Activated effector memory CD4-positive, alpha-beta T cell treated with Interleukin-2 at 50 U/mL for 16 hours (primary cell): ENCODE measurements at places on chromosomes 1 and 21.

- no peak for DNase-seq
These were observed 10.4 kb upstream of the KLF17 start for GRCh38 chr1:44108241-44108640.

- no peak for DNase-seq
These were observed 15.7 kb downstream of the TM2D1 start for GRCh38 chr1:61708953-61709907.

GRCh38 chr1:235697508-235697907, 47.9 kb upstream of the GNG4 start:
- DNase-seq: no peak

DNA sequence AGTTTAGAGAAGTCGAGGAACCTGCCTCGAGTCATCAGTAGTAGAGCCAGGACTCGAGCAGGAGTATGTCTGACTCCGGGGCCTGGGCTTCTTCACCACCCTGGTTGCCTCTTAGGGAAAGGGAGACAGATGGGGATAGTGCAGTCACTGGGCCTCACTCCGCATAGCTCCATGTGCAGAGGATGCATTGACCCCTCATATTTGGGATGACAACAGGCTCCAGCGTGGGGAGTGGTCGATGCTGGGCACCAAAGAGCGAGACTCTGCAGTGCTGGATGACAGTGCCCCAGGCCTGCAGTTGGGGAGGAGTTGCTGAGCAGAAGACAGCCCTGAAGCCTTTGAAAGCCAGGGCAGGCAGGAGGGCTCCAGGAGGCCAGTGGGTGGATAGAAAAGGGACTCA, 20.8 kb upstream of the TENT5C start:
- DNase-seq: no peak

DNA sequence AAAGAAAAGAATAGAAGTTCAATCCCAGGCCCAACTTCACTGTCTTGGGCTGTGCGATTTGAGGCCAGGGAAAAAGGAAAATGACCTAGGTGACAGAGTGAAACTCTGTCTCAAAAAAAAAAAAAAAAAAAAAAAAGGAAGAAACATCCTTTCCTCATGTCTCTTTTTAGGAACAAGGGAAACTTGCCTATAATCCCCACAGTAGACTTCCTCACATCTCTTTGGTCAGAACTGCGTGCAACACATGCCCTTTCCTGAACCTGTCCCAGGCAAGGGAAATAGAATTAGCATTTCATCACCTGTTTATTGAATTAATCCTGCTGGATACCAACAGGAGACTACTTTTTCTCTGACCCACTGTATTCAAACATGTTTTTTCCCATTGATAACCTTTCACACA, 2.3 kb downstream of the DCST1 start:
- no peak for DNase-seq

- no peak for DNase-seq
These were observed 50.8 kb upstream of the ATP5PO start for GRCh38 chr21:33966324-33966949.

DNA sequence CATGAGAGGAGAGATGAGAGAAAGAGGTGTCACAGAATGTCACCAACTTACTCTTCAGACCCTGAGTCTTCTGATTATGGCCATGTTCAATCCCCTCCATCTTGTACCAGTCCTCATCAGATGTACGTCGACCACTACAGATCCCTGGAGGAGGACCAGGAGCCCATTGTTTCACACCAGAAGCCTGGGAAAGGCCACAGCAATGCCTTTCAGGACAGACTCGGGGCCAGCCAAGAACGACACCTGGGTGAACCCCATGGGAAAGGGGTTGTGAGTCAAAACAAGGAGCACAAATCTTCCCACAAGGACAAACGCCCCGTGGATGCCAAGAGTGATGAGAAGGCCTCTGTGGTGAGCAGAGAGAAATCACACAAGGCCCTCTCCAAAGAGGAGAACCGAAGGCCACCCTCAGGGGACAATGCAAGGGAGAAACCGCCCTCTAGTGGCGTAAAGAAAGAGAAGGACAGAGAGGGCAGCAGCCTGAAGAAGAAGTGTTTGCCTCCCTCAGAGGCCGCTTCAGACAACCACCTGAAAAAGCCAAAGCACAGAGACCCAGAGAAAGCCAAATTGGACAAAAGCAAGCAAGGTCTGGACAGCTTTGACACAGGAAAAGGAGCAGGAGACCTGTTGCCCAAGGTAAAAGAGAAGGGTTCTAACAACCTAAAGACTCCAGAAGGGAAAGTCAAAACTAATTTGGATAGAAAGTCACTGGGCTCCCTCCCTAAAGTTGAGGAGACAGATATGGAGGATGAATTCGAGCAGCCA, 8.0 kb downstream of the ELOA start:
- no peak for DNase-seq

GRCh38 chr1:154957091-154957657, 1.3 kb upstream of the PBXIP1 start:
- no peak for DNase-seq

DNA sequence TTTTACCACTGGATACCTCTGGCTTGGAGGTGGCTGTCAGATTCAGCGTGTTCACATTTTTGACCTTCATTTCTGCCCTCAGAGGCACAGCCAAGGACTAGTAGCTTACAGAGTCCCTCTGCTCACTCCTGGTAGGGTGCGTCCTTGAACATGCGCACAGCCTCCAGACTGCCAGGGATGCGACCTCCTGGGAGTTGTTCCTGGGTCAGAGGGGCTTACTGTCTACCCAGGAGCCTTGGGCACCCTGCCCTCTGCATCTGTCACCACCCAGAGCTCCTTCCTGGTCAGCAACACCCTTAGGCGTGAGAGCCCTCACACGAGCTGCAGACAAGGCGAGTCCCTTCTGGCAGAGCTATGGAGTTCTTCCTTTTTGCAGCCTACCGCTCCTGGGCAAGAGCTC, 1.7 kb downstream of the SLX9 start:
- DNase-seq: no peak

DNA sequence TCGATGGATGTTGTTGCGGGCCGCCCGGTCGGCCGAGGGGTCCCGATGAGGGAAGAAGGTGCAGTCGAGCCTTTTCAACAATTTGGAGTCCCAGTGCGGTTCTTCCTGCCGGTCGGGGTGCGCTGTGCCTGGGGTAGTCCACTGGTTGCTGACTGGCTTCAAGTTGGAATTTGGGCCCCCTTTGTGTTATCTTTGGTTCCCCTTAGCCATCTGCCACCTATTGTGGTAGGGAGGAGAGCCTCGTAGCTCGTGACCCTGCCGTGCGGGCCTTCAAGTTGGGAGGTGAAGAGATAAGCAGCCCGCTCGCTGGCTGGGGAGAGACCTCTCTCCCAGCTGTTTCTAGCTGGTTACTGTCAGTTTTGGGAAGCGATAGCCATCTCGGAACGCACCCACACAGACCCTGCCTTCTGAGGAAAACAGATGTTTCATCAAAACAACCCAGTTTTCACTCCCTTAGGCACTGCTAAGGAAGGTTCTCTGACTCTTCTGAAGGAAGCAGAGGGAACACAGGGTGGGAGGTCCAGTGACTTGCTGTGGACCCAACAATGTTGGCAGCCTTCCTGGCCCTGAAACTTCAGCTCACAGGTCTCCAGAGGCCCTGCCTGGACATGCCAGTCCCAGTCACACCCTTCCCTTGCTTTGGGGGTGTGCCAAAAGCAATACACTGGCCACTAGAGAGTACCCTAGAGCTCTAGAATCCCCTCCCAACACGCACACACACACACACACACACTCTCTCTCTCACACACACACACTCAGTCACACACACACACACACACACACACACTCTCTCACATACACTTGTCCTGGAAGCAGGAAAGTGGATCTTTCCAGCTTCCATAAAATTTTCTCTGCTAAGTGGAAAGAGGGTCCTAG, 1.0 kb downstream of the BTG2 start:
- peak; percentile 21 for DNase-seq

- no peak for DNase-seq
These were observed 45.9 kb upstream of the NRDC start for GRCh38 chr1:51924455-51924854.

DNA sequence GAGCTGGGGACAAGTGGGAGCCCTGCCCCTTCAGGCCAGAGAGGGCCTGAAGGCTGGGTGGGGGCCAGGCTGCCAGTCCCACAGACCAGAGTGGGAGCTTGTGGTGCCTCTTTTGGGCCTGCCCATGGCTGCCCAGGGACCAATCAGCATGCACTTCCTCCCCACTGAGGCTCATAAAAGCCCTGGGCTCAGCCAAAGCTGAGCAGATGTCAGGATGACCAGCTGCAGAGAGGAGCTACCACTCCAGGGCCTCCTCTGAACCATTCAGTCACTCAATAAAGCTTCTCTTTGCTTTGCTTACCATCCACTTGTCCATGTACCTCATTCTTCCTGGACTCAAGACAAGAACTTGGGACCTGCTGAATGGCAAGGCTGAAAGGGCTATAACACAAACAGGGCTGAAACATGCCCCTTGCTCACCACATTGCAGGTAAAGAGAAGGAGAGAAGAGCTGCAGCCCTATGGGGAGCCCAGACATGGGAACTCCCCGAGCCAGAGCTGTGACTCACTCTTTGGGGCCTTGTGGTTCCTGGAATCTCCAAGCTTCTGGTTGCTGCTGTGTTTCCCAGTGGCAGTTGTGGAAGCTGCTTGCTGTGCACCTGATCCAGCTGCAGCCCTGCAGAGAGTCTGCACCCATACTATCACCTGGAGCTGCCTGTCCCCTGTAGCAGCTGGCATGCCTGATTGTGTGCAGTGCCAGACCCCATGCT, 82.0 kb downstream of the OLFML3 start:
- DNase-seq: no peak
